ENCODE measurements at places on chromosomes 1 and 21.
A peak's percentile ranks its signal among the peaks of the same experiment; 100 is the strongest.

GRCh38 chr1:36991551-36991950 lies 42.8 kb downstream of the GRIK3 start:
- DNase-seq: no peak

DNA sequence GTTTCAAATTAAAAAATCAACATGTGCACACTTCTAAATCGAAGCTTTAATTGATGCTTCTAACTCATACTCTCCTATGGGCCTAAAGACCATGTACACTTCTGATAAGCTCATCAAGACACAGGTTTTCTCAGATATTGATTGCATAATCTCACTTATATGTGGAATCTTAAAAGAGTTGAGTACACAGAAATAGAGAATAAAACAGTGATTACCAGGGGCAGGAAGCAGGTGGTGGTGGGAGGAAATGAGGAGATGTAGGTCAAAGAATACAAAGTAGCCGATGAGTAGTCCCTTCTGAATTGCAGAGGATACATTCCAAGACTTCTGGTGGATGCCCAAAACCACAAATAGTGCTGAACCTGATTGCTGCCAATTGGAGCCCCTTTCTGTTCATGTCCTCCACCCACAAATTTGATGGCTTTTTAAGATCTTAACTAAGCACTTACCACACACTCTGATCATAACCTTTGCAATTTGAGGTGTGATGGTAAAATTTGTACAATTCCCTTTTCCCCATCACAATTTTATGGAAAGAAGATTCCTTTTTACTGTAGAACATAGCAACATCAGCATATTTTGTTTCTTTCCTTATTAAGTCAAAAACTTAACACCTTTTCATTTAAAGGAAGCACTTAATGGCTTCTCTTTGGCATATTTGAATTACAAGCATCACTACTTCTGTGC lies 3.3 kb upstream of the CD1B start:
- peak; percentile 25 for DNase-seq

DNA sequence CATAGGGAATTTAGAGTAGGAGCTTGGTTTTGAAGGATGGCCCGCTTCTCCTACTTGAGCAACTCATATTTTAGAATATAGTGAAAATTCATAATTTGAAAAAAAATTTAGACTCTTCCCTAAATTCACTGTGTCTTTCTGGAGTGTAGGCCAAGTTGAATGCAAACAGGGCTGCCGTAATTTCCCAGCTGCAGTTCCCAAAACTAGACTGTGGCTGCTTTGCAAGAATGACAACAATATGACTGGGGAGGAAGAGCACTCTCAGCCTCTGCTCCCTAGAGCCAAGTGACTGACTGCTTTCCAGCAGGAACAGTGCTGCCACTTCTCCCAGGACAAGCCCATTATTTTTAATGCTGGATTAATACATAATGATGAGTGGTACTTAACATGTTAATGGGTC lies 209.0 kb downstream of the RHOU start:
- DNase-seq: no peak

- no peak for DNase-seq
Measured at GRCh38 chr21:27487676-27488075, 520.8 kb upstream of the ADAMTS5 start.

DNA sequence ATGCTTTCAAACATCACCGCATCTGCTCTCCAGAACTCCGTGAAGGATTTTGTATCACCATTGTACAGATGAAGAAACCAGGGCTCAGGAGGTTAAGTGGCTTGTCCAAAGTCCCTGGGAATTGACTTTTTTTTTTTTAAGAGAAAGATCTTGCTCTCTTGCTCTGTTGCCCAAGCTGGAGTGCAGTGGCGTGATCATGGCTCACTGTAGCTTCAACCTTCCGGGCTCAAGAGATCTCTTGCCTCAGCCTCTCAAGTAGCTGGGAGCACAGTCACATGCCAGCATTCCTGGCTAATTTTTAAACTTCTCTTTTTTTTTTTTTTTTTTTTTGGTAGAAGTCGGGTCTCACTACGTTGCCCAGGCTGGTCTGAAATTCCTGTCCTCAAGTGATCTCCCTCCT lies 6.9 kb upstream of the TAS1R2 start:
- no peak for DNase-seq

DNA sequence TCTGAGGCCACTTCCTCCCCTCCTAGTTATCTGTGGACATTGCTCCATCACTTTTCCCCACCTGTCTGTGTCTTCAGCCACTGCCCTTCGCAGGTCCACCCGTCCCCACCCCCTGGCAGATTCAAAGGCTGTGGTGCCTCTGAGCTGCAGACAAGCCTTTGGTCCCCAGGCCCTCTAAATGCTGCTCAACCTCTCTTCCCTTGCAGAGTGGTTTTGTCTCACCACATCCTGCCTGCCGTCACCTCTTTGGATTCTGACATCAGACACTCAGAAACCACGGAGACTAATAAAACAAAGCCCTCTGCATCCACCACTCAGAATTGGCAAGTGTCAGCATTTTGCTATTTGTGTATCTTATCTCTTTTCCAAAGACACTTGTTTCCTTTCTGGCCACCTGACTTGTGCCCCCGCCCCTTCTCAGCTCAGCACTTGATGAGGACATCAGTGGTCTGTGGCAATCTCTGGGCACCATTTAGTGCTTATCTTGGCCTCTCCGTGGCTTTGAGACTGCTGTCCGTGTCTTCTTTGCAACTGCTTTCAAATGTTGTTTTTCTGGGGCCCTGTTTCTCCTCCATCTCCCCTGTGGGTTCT lies 7.7 kb downstream of the CNIH3 start:
- DNase-seq: peak; percentile 92

DNA sequence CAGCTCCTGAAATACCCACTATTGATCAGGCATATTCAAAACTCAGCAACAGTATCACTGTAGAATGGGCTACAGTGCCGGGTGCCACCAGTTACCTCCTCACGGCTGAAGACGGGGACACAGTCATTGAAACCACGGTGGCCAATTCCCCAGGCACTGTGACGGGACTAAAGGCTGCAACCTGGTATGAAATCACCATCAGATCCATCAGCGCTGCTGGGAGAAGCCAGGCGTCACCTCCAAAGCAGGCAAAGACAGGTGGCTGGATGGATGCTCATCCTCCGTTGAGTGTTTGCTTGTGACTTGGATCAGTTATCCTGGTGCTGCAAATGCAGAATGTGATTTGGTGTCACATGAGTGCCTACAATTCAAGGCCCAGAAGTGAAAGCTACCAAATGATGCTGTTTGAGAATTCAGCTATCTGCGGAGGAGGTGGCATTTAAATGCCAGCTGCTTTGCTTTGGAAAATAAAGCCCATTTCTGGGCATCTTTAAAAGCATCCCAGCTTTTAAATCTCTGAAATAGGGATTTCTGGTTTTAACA lies 5.1 kb downstream of the FNDC7 start:
- no peak for DNase-seq

GRCh38 chr1:248704606-248705005 lies 2.0 kb upstream of the OR14I1 start:
- no peak for DNase-seq

DNA sequence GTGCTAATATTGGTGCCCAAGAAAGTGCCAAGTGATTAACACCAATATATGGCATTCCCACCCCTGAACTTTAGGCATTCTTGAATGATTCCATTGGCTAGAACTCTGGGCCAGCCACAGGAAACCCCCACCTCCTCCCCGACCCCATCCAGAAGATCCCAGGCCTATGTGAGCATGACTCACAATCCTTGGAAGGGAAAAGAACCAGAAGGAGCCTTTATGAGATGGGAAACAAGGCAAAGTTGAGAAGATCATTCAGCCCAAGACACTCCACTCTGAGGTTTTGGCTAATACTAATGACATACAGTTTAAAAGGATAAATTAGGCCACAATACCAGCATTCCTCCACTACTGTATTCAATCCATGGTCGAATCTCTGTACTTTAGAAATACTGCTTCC lies 21.8 kb downstream of the ELK4 start:
- no peak for DNase-seq

DNA sequence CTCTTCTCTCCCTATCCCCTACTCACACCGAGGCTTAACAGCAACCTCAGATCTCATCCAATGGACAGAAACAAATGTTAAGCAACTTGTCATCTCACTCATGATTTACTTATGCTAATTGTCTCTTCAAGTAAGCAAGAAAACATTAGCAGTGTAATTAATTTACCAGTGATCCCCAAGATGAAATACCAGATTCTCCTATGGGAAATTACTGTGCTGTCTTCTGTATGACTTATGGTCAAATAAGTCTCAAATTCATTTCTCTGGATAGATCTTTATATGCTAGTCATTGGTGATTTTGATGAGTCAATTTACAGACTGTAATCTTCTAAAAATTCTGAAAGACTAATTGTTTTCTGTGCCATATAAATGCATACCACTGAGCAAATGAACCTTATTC lies 32.9 kb upstream of the L1TD1 start:
- DNase-seq: no peak

DNA sequence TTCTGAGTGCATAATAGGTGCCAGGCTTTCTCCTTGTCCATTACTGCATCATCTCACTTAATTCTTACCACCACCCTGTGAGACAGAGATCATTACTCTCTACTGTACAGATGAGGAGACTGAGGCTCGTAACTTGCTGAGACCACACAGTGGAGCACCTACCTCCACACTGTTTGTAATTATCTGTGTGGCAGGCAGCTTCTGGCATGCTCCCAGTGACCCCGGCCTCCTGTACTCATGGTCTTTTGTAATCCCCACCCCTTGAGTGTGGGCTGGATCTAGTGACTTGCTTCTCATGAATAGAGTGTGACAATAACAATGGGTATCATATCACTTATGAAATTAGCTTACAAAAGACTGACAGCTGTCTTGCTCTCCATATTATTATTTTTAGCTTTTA lies 407.3 kb downstream of the MATN1 start:
- no peak for DNase-seq

- DNase-seq: no peak
Measured at GRCh38 chr1:94120570-94120901, 412 bp downstream of the ABCA4 start.

DNA sequence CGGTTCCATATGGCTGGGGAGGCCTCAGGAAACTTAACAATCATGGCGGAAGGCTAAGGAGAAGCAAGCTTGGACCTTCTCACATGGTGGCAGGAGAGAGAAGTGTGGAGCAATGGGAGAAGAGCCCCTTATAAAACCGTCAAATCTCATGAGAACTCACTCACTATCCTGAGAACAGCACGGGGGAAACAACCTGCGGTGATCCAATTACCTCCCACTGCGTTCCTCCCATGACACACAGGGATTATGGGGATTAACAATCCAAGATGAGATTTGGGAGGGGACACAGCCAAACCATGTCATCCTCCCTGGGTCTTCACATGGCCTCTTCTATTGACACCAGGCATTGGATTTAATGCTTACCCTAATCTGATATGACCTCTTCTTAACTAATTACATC lies 455.1 kb upstream of the VAMP3 start:
- DNase-seq: no peak

GRCh38 chr1:224387302-224387912 lies 30.7 kb downstream of the CNIH4 start:
- no peak for DNase-seq

DNA sequence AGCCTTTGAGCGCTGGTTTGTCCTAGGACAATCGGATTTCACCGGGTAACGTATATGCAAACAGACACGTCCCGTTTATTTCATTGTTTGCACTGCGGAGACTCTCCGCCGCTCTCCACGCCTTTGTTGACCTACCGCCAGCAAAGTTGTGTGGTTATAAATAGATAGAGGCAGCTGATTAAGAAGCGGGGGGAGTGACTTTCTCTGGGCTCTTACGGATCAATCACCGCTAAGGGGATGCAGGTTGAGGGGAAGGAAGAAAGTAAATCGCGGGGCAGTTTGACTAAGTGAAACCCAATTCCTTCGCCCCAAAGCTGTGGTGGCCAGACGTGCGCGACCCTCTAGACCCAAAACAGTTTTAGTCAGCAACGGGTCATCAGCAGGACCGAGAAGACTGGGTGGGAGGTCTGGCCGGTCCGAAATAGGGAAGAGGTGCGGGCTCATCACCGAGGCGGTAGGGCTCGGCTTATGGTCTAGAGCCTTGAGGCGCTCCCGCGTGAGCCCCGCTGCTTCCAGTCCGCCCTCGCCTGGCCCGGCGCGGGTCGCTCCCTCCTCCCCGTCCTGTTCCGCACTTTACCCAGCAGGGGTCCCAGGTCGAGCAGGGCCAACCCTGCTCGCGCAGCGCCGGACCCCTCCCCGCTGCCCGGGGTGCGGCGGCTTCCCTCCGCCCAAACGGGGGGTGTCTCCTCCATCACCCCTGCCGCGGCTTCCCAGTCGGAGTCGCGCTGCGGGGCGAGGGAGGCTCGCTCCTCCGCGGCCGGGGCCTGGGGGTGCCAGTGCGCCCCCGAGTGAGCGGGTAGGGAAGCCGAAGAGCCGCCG lies 120.8 kb upstream of the RRP15 start:
- DNase-seq: no peak

DNA sequence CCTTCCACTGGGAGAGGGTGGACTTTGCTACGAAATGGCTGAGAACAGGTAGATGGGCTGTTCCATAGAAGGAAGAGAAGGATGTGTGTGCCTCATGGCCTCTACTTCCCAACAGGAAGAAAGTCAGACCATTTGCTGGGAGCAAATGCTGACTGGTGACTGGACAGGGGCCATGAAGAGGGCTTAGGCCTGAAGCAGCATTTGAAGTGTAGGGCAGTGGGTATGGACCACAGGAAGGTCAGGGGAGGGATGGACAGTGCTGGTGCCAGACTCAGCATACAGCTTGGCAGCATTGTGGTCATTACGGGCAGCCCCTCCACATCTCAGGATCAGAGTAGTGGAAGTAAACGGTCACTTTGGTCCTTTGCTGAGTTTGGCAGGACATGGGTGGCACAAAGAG lies 275.7 kb downstream of the MATN1 start:
- DNase-seq: no peak

GRCh38 chr1:239448911-239449310 lies 62.5 kb downstream of the CHRM3 start:
- no peak for DNase-seq

DNA sequence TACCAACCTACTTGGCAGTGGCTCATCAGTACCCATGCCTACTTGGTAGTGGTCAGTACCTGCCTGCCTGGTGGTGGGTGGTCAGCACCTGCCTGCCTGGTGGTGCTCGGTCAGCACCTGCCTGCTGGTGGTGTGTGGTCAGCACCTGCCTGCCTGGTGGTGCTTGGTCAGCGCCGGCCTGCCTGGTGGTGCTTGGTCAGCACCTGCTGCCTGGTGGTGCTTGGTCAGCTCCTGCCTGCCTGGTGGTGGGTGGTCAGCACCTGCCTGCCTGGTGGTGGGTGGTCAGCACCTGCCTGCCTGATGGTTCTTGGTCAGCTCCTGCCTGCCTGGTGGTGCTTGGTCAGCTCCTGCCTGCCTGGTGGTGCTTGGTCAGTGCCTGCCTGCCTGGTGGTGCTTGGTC lies 329.6 kb downstream of the RRAGC start:
- DNase-seq: no peak

DNA sequence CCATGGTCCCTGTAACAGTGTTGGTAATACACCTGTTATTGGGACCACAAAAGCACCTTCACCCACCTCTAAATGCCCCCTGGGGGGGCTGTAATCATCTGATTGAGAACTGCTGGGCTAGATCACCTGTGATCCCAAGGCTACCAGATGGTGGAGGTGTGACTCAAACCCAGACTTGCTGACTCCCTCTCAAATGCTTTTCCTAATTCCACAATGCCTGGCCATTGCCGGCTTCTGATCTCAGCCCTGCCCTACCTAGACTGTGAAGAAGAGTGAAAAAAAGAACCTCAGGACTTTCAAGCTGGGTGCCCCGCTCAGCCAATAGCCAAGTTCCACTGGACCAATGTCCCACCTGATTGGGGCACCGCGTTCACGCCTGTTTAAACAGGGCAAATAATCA lies 9.6 kb downstream of the TMEM9 start:
- DNase-seq: no peak

- peak; percentile 70 for DNase-seq
Measured at GRCh38 chr1:201119206-201120197, 7.3 kb upstream of the CACNA1S start.

GRCh38 chr1:28417926-28418637 lies 48.5 kb downstream of the PHACTR4 start:
- DNase-seq: no peak
